ENCODE measurements at places on chromosomes 3 and 15. TPM values are rescaled to one million over a fixed set of nuclear protein-coding genes. Genes with fewer than 3 reads are reported as not detected.
A peak's percentile ranks its signal among the peaks of the same experiment; 100 is the strongest.

DNA sequence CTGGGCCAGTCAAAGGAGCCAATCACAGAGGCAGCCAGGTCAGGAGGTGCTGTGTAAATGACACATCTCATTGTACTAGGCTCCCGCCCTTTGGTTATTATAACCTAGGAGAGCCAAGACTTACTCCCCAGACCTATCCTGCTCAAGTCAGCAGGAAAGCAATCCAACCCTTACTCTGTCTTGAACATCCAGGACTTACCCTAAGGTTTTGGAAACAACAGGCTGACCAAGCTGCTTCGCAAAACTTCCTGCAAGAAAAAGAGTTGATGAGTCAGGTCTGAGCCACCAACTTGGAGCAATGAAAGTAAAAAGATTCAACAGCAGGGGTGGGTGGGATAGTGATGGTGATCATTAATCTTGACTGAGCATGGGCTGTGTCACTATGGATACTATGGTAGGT is 144.4 kb downstream of the MYLK start:
- no peak for DNase-seq

DNA sequence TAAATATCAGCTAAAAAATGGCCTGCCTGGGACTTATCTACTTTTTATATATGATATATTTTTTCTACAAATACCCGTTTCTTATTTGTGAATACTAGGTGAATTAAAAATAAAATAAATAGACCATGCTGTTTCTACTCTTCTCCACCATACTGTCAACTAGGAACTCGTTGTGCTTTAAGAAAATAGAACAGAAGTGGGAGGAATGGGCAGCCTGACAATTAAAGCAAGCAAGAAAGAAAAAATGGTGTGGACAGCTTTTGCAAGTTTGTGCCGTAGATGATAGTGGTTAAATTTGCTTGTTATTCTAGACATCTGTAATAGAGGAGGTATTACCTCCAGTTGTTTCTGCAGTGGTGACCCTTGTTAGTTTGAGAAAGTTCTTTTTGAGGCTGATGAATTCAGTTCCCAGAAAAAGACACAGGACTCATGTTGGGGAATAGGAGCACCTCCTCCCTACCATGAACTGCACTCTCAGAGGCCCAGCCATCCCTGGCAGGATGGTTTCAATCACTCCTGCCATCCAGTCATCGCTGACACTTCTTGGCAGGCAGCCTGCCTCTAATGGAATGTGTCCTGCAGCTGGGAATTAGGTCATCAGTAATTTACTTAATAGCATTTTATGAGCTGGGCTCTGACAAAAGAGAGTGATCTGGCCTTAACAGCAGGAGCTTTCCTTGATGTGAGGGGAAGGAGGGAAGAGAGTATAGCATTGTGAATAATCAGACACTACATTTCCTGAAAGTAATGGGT is 105.0 kb upstream of the GAP43 start:
- DNase-seq = peak; percentile 16

GRCh38 chr3:145807990-145808389 is 353.0 kb downstream of the PLOD2 start:
- peak; percentile 15 for DNase-seq

GRCh38 chr15:98760112-98760826 is 111.9 kb downstream of the IGF1R start:
- DNase-seq = no peak

DNA sequence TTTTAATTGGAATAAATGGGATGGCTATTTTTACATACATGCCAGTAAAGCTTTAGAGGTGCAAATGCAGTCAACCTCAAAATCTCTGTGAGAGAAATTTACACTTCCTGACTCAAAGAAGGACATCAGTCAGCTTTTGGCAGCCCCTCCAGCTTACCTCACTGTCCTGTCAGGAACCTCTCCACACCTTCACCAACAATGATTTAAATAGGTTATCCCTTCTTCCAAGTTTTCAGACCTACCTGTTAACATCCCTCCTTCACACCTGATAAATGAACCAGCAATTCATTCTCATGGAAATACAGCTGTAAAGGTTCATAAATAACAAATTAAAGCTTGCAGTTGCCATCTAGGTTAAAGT is 286.1 kb downstream of the SHOX2 start:
- no peak for DNase-seq

- no peak for DNase-seq
Measured at GRCh38 chr3:67894510-67894909, 240.1 kb upstream of the SUCLG2 start.

GRCh38 chr3:6862880-6863195 is 1.9 kb downstream of the GRM7 start:
- no peak for DNase-seq

DNA sequence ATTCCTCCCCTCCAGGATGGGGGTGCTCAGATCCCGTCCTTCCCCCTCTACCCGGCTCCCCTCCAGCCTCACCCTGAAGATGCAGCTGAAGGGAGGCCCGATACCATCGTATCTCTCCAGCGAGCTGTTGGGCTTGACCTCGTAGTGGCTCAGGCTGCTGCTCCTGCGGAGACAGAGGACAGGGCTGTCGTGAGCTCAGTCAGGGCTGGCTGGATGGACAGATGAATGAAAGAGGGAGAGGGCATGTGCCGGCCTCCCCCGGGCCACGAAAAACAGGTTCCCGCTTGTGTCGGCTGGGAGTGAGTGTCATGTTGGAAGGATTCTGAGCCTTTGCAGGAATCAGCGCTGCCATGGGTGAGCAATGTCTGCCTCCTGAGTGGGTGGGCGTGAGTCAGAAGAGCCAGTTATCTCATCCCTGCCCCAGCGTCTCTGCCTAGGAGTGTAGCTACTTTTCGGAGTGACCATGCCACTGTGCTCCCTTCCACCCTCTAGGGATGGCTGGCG is 35.2 kb downstream of the FEM1B start:
- DNase-seq = no peak

DNA sequence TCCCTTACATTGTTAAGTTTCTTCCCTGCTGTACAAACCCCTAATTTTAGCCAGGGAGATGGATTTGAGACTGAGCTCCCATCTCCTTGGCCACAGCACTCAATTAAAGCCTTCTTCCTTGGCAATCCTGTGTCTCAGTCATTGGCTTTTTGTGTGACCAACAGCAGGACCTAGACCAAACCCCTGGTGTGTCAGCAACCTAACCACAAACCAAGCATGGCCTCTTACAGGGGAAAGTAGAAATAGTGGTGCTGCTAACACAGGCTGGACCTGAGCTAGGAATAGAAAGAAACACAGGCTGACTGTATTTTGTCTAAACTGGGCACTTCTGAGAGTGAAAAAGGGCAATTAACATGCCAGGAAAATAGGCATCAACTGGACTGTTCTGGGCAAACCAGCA is 37.9 kb downstream of the PPCDC start:
- DNase-seq = no peak

DNA sequence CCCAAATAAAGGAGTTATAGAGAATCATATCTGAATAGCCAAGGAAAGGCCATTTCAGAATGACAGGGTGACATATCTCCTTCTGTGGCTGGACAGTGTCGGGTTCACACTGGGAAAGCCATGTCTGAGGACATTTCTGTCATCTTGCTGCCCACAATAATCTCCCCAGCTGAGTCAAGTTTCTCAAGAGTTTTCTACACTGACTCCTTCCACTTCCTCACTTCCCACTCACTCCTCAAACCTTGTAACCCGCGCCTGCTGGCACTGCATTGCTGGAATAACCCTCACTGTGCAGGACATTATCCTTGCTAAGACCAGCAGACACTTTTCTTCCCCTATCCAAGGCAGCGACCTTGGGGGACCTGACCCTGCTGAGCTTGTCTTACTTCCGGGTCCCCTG is 5.3 kb upstream of the INSYN1 start:
- DNase-seq = no peak

GRCh38 chr3:97817965-97818364 is 3.8 kb upstream of the CRYBG3 start:
- DNase-seq = no peak

GRCh38 chr3:188067932-188068331 is 86.0 kb upstream of the LPP start:
- no peak for DNase-seq

DNA sequence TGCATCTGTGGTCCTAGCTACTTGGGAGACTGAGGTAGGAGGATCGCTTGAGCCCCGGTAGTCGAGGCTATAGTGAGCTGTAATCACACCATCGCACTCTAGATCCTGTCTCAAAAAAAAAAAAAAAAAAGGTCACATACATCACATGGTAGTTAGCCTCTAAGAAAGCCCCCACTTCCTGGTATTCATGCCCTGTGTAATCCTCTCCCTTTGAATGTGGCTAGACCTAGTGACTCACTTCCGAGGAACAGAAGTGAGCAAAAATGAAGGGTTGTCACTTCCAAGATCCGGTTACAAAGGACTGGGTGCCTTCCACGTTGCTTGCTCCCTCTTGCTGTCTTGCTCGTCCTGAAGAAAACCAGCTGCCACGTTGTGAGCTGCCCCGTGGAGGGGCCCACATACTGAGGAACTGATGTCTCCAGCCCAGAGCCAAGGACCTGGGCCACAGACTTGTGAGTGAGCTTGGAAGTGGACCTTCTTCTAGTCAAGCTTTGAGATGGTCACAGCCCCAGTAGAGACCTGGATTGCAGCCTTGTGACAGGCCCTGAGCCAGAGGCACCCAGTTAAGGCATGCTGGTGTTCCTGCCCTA is 12.6 kb upstream of the LCTL start:
- DNase-seq = no peak

- no peak for DNase-seq
Measured at GRCh38 chr15:57575363-57575762, 16.3 kb upstream of the MYZAP start.

DNA sequence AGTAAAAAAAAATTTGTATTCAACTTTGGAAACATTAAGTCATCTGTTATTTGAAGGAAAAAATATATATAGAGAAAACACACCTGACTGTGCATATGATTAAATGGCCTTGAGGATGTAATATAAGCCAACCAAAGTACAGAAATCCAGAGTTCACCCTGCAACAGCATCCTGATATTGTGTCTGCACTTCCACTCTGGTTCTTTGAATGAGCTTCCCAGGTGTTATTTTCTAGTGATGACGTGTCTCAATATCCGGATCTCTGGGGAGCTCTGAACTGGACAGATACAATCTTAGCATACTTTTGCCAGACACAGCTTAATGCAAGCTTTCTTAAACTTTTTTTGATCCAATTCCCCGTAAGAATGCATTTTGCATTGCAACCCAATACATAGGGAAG is 19.5 kb upstream of the PIK3CB start:
- DNase-seq = no peak

DNA sequence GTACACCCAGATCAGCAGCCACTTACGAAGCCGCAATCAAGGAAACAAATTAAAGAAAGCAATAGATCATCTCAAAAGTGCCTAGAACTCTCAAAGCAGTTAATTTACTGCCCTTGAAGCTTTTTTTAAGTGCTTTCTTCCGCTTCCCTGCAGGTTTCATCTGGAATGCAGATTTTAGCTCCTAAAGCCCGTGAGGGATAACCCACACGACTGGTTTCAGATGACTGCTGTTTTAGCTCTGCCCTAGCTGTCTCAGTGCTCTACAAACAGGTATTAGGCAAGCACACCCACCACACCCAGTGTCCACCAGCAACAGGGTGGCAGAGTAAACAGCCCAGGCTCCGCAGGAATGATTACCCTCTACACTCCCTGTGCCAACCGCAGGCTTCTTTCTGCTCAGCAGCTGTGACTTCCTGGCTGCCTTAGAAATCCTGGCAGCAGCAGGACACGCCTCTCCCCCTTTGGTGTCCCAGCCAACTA is 126.0 kb downstream of the FMN1 start:
- peak; percentile 97 for DNase-seq

- DNase-seq = no peak
Measured at GRCh38 chr3:60989626-60990441, 261.4 kb downstream of the FHIT start.

DNA sequence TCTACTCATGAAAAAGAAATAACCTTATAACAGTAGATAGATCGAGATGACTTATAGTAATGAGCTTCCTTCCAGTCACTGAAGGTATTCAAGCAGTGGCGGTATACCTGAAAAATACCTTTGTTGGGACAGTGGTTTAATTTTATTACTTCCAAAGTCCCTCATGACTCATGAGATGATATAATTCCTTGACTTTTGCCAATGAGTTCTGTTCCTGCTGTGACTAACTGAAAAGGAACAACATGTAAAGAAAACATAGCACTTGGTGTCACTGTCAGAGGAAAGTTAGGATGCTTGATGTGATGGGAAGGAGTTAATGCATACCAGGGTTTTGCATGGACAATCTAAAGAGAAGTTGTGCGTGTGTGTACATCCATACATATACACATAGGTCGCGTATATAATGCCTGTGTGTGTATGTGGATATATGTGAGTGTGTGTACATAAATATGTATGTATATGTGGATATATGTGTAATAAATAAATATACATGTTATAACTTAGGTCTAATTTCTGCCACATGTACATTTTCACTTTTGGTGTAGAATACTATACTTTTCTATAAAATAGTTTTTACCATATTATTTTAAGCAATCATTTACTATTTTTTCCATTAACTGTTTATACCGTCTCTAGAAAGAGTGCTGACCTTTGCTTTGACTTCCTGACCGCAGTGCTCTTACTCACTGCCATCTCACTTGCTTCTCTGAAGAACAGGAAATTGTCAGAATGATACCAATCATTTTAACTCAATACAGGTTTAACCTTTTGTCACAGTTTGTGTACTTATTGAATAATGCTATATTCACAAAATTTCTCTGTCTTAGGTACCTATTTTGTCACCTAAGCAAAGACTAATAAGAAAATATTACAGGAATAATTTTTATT is 12.6 kb upstream of the PAK2 start:
- DNase-seq = peak; percentile 61

GRCh38 chr15:73599934-73600333 is 33.3 kb downstream of the NPTN start:
- DNase-seq = peak; percentile 33

DNA sequence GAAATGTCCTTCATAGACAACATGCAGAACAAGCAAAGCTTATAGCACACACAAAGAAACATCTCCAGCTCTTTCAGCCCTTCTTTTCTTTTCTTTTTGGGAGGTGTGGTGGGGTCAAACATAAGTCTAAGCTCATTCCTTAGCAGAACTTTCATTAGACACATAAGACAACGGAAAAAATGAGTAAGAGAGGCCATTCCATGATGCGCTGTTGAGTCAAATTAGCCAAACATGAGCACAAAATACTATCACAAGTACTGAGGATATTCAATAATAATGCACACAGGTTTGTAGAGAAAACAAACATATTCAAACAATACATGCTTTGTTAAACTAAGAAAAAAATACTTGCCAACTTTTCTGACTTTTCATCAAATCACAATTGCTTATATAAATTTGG is 83.0 kb downstream of the PLOD2 start:
- no peak for DNase-seq

Gene GABRR3
- not detected for total RNA-seq

Gene OR5K2
- not detected for total RNA-seq
